NCI-H226 (cell line): ENCODE measurements at places on chromosomes 13 and 19.

DNA sequence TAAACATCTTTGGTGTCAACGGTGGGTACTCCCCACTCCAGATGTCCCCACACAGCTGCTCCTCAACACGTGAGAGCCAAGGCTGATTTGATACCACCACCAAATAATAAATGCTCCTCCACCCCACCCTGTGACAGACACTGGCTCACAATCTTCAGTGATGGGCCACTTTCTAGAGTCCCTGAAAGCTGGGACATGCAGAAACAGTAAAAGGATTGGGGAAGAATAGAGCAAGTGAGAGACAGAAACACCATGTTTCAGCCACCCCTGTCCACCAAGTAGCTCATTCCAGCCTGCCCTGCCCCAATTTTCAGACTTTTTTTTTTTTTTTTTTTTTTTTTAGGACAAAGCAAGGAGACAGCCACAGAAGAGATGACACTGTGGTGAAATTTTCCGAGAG is 1.6 kb downstream of the SLC46A3 start:
- DNase-seq, result no peak

DNA sequence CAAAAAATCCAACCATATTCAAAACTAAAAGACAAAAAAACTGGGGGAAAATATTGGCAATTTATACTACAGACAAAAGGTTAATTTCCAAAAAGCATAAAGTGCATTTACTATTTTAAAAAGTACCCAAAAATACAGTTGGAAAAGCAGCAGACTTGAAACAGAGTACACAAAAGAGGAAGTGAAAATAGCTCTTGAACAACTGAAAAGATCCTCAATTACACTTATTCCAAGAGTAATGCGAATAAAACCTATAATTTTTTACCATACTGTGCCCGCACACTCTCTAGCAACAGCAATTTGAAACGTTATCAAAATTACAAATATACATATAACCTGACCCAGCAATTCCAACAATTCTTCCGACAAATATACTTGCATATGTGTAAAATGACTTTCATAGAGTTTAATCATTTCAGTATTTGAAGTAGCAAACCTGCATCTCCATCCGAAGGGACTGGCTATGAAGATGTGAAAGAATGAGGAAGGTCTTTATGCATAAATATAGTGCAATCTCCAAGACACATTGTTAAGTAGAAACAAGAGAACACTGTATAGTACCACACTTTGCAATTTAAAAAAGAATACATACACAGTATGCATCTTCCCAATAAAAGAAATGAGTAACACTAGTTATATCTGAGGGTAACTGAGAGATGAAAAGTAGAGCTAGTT is 25.4 kb downstream of the ALG5 start:
- no peak for DNase-seq

DNA sequence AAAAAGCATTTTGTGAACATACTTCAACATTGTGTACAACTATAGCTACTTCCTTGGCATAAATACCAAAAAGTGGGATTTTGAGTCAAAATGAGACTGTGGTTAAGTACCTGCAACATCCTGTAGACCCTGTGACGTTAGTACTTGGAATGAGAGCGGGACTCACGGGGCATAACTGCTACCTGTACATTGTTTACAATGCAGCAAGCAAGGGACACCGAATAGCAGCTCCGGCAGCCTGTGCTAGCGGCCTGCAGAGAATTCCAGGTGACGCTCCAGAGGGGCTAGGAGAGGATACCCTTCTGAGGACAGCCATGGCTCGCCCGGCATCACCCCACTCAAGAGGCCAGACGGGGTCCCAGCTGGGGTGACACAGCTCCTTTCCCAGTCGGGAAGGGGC is 824 bp upstream of the ZNF331 start:
- no peak for DNase-seq

DNA sequence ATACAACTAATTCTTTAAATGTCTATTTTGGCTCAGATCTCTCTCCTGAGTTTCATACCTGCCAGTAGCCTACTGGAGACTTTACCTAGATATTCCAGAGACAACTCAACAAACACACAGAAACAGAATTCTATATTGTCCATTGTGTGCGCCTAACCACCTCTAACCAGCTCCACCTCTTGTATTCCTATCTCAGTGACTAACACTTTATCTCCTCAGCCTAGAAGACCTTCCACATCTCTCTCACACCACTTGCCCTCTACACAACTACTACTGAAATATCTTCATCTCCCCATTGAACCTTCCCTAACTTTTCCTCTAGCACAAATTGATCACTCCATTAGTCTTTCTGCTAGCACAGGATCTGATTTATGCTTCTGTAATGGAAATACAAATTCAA is 6.7 kb downstream of the VWA8 start:
- no peak for DNase-seq

- DNase-seq, result peak; percentile 68
Observed at GRCh38 chr13:113802090-113802531, 43.1 kb downstream of the TMEM255B start.

GRCh38 chr19:51123381-51123800 is 1.3 kb upstream of the SIGLEC9 start:
- DNase-seq, result no peak

DNA sequence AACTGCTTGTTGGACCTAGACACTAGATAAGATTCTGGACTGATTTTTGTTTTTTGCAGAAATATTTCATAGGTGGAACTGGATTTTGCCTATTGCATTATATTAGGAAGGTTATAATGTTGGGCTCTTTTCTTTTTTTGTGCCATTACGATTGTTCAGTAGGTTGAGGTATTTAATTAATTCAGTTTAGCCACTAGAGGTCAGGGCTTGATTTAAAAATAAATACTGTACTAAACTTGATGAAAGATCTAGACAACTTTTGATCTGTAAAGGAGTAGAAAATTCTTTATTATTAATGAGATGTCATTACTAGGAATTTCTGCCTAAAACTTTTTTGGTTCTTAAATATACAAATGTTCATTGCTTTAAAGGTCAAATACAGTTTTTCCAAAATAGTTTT is 15.2 kb upstream of the SUPT20H start:
- DNase-seq, result no peak

GRCh38 chr13:40619479-40619814 is 47.0 kb downstream of the FOXO1 start:
- DNase-seq, result no peak

DNA sequence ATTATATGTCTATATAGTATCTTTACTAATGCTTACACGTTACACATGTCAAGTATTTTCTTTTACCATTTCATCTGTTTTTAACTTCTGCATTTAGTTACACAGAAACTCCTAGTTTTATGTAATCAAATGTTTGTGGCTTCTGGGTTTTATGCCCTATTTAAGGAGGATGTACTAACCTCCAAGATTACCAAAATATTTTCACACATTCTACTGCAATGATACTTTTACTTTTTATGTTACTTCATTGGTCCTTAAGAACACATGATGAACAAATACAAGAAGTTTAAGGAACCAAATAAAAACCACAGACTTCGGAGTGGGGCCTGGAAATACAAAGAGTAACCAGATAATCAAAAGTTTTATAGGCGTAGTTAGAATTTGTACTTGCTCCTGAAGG is 37.2 kb downstream of the ZC3H13 start:
- DNase-seq, result no peak

- no peak for DNase-seq
Observed at GRCh38 chr13:24032674-24033073, 127.8 kb upstream of the SPATA13 start.

- no peak for DNase-seq
Observed at GRCh38 chr13:99215184-99215830, 14.7 kb downstream of the UBAC2 start.

- DNase-seq, result no peak
Observed at GRCh38 chr13:63873936-63874335, 2458.3 kb upstream of the PCDH20 start.

DNA sequence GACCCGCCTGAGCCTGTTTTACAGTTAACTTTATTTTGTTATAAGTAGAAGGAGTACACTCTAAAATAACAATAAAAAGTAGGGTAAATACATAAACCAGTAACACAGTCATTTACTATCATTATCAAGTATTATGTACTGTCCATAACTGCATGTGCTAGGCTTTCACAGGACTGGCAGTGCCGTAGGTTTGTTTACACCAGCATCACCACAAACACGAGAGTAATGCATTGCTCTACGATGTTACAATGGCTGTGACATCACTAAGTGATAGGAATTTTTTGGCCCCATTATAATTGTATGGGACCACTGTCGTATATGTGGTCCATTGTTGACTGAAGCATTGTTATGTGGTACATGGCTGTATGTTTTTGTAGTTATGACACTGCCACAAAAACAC is 41.3 kb upstream of the SLC7A9 start:
- DNase-seq, result no peak

GRCh38 chr19:835210-835810 is 5.5 kb upstream of the PRTN3 start:
- no peak for DNase-seq

GRCh38 chr19:55673889-55674288 is 1.1 kb upstream of the EPN1 start:
- DNase-seq, result no peak

GRCh38 chr13:20131057-20131832 is 29.6 kb downstream of the GJA3 start:
- no peak for DNase-seq
